ENCODE measurements at places on chromosomes 4 and X.

GRCh38 chr4:133802359-133803140, 399.0 kb downstream of the PABPC4L start:
- DNase-seq = no peak

GRCh38 chr4:94516999-94517398, 65.3 kb downstream of the PDLIM5 start:
- no peak for DNase-seq

GRCh38 chrX:151970661-151971060, 3.8 kb downstream of the GABRE start:
- DNase-seq = peak; percentile 79

GRCh38 chr4:189033801-189034347, 894.6 kb downstream of the TRIML1 start:
- DNase-seq = no peak

- no peak for DNase-seq
Observed at GRCh38 chrX:151359341-151359740, 37.7 kb upstream of the VMA21 start.
